ENCODE measurements at places on chromosomes 1 and 21. TPM values are rescaled to one million over a fixed set of nuclear protein-coding genes. Genes with fewer than 3 reads are reported as not detected.

The IVL gene
- not detected for total RNA-seq

The MASP2 gene
- not detected for total RNA-seq

GRCh38 chr1:155940993-155941844, at the start of gene RXFP4:
RXFP4 (plus strand) TSS chr1:155941638; CDS start chr1:155941710, 72 bp downstream.
- DNase-seq = no peak

- peak; percentile 65 for DNase-seq
Observed at GRCh38 chr1:5745800-5746610, 246.2 kb downstream of the NPHP4 start.

GRCh38 chr1:50251702-50252101, 143.0 kb downstream of the ELAVL4 start:
- DNase-seq = no peak

GRCh38 chr21:41632748-41633475, 125.0 kb upstream of the TMPRSS2 start:
- no peak for DNase-seq

DNA sequence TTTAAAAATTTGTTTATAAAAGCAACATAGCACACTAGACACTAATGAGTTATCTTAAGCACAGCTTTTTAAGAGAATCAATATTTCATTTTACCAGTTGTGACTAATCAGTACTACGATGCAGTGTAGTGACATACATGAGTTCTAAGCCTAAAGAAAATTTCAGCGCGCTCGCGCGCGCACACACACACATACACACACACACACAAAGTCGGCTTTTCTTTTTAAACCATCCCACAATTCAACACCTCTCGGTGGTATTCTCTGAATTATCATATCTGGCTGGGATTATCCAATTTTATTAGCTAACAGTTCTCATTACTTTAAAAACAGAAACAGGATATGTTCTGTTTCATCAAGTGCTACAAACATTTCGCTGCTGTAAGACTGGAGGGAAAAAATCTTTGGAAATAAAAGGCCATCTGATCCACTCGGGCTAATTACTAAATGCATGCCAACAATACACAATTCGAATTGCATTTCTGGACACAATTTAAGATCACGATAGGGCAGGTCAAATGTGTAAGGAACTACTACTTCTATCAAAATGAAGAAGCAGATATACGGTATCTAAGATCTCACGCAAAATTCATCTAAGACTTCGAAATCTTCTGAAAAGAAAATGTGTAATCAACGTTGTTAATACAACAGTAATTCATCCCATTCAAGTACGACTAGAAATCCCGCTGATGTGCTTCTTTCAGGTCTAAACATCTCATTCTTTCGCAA, 1.2 kb downstream of the TUT4 start:
- no peak for DNase-seq

GRCh38 chr1:109609881-109610280, 9.5 kb downstream of the GNAT2 start:
- DNase-seq = no peak

GRCh38 chr21:41600556-41600955, 92.6 kb upstream of the TMPRSS2 start:
- DNase-seq = no peak

DNA sequence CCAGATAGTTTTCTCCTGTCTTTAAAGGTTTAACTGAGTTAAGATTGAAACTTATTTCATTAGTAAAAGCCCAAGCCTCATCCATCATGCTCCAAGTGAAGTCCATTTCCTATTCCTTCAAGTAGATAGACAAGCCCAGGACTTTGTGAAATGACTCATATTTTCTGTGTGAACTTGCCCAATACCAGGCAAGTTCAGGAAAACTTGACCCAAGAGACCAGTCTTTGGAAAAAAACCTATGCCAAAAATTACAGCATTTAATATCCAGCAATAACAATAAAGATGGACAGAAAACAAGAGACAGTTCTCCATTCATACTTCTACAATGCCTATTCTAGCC, 405 bp upstream of the RAB29 start:
- no peak for DNase-seq

DNA sequence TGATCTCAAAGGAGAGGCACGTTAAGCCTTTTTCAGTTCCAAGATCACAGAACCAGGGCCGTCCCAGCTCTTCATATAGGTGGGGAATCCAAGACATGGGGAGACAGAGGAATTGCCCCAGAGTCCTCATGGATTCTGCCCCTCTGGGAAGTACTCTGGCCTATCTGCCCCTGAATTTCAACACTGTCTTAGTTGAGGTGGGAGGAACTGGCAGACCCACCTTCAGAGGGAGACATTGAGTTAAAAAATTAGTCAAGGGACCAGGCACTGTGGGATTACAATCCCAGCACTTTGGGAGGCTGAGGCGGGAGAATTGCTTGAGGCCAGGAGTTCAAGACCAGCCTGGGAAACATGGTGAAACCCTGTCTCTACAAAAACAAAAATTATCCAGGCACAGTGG, 2.1 kb upstream of the KNCN start:
- DNase-seq = no peak

DNA sequence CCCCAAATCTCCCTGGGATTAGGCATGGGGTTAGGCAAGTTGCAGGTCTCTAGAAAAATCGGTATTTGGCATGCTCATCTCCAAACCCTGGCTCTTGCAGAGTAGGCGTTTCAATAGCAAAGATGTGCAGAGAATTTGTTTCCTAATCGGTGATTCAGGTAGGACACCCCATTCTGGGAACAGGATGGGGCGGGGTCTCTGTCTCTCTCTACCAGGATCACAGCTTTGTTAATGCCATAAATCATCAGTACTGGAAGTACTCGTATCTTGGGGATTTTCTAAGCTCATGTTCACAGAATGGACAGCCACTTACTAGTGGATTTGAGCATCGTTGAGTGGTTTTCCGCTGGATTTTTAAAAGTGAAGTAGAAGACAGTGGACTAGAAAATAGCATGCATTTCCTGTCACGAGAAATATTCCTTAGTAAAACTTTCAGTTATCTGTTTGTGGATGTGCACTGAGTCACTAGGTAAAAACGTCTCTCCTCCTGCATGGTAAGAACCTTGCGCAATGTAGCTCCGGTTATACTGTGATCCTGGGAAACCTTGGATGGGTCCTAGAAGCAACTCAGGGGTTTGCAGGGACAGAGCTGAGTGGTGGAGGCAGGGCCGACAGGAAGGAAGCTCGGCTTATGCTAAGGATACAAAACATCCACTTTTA, 5.1 kb downstream of the TMEM51 start:
- no peak for DNase-seq

DNA sequence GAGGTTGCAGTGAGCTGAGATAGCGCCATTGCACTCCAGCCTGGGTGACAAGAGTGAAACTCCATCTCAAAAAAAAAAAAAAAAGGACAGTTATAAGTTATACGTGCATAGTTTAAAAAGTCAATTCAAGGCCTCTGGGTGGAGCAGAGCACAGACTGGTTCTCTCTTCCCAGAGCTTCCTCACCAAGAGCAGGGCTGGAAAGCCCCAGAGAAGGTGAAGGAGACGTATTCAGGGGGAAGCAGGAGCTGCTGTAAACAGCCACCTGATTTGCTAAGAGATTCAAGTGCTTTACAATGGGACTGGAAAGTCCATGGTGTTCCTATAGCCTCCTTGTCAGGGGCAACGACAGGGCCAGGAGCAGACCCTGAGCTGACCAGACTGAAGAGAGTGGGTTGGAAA, 85.0 kb upstream of the LYST start:
- no peak for DNase-seq

- DNase-seq = no peak
Observed at GRCh38 chr1:161702250-161702649, 4.8 kb upstream of the FCRLA start.

- DNase-seq = no peak
Observed at GRCh38 chr1:147099192-147099591, 73.1 kb downstream of the PRKAB2 start.

- DNase-seq = no peak
Observed at GRCh38 chr21:34692458-34693020, 23.7 kb downstream of the CLIC6 start.

DNA sequence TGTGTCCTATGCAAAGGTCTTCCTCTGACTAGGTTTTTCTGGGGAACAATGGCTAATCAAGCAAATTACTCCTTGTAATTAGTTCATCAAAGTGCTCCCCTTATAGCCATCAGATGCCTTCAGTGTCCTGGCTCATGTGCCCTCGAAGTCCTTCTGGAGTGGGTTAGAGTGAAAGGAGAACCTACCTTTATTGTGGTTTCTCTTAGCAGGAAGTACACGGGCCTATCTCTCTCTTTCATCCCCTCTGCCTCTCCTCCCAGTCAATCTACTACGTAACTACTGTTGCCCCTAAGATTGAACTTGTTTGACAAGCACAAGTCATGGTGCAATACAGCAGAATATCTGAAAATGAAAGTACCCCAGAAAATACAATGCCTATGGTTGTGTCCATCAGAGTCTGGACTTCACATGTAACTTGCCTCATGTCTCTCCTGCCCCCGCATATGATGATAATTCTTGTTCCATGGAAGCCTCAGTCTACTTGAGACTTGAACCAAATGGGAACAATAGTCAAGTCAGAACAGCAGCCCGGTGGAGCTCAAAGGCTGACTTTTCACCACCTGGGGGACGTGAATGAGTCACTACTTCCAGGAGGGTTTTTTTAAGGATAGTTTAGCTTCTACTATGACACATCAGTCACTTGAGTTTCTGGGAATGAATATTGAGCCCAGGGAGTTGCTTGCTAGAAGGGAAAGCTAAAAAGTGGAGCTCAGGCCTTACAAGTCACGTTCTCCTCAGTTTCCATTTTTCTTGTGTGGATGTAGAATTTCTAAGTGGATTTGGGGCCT, 243.6 kb downstream of the TNR start:
- no peak for DNase-seq

GRCh38 chr1:169451218-169451824, 24.0 kb upstream of the CCDC181 start:
- DNase-seq = no peak
